ENCODE measurements at places on chromosomes 13 and 19.

- DNase-seq, result no peak
These were observed 244.7 kb downstream of the DCT start for GRCh38 chr13:94234738-94235137.

GRCh38 chr19:47179653-47180310, 49.1 kb downstream of the SAE1 start:
- no peak for DNase-seq

DNA sequence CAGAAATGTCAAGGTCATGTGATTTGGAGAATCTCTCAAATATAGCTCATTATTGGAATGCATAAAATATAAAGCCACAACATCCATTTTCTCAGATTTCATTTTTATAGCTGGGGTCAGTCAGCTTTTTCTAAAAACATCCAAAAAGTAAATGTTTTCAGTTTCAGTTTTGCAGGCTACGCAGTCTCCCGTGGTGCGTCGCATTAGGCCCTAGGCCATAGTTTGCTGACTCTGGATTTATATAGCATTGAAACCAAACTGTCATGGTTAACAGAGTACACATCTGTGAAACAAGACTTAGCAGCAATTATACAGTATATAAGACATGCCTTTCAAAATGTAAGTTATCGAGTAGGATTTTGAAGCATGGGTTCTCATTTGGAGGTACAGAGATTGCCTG, 140.0 kb downstream of the IRS2 start:
- DNase-seq, result no peak

DNA sequence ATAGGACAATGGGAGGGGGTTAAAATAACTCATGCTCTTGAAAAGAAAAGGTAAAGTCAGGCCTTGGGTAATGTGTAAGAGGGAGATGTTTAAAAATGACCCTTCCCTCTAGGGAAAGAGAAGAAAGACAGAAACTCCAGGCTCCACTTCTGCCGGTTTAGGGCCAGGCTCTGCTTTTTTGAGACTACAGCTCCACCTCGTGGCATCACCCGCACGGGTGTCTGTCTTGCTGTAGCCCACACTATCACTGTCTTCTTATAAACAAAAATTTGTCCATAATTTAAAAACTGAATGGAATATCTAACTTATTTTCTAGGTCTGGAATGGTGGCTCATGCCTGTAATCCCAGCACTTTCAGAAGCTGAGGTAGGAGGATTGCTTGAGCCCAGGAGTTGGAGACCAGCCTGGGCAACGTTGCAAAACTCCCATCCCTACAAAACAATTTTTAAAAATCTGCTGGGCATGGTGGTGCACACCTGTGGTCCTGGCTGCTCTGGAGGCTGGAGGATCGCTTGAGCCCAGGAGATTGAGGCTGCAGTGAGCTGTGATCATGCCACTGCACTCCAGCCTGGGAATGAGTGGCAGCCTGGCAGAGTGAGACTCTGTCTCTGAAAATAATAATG, 65.1 kb upstream of the GTF3A start:
- no peak for DNase-seq

DNA sequence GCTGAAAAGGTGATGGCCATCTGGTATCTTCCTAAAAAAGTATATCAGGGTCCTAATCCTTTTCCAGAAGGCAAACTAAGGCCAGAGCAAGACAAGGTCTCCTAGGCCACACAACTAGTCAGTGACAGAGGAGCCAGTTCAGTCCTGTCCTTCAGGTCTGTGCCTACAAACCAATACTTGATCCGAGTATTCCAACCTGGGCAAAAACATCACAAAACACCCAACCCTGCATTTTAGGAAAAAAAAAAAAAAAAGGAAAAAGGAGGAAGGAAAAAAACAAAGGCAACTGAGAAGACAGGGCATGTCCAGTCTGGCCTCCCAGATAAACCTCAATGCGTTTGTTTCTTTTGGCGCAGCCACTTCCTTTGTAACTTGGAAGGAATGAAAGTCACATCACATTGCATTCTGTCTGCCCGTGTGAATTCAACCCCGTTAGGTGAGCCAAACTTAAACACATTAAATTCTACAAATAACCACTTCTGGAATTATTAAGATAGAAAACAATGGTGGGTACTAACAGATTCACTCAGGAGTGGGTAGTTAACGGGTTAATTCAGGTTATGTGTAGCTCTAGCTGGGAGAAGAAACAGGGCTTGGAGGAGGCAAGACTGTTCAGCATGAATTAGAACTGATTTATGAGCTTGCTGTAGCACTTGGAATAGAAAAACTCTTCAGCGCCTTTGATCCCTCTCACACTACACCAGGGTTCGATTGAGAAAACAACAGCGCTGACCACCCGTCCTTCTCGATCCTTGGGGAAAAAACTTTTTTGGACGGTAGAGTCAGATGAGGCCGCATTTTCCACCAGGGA, 43.0 kb upstream of the HNRNPA1L2 start:
- DNase-seq, result no peak

DNA sequence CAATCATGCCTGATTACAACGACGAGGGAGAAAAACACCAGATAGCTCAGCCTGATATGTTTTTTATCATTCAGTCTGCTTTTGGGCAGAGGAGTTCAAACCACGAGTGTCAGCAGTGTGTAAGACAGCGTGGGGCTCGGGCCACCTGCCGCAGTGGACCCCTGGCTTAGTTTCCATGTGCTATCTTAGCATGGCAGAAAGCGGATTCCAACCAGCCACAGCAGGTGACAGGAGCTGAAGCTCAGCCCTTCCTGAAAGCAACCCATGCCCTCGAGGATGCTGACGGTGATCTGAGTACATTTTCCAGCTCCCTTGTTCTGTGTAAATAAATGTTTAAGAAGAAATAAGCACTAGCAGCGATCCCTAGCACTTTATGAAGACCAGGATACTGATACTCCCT, 32.2 kb upstream of the MBNL2 start:
- DNase-seq, result no peak

- DNase-seq, result no peak
These were observed 376.9 kb upstream of the SPRY2 start for GRCh38 chr13:80717776-80718175.

DNA sequence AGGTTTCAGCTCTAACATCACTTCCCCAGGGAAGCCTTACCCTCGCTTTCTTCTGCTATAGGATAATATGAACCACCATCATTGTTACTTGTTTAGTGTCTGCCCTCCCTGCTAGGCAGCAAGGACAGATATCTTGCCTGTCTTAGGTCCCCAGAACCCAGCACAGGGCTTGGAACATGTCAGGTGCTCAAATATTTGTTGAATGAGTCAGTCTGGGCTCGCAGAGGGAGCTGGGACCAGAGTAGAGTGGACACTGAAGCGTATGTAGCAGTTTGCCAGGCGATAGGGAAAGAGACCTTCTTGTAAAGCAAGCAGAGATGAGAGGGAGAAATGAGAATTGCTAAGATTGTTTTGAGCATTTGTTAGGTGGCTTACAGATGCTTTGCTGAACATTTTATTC, 11.7 kb downstream of the BCKDHA start:
- no peak for DNase-seq

- DNase-seq, result peak; percentile 34
These were observed at the start of gene ANKLE1 for GRCh38 chr19:17281391-17282304. TSS of gene ANKLE1 (plus strand) at chr19:17281901. CDS start at chr19:17281921, 20 bp downstream.

DNA sequence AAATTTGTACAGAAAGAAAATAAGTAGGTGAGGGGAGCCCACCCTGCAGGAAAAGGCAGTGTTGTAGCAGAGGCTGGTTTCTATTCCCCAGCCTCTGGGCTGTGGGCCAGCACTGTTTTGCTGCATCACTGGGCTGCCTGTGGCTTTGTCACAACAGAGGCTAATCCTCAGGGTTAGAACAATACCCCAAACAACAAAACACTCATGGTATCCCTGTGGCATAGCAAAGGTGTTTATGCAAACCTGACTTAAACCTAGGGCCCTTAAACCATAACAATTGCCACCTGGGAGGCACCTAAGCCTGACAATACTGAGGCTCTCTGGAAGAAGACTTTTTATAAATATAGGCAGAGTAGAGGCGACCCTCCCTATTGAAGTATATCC, 314.7 kb downstream of the OLFM4 start:
- DNase-seq, result no peak

DNA sequence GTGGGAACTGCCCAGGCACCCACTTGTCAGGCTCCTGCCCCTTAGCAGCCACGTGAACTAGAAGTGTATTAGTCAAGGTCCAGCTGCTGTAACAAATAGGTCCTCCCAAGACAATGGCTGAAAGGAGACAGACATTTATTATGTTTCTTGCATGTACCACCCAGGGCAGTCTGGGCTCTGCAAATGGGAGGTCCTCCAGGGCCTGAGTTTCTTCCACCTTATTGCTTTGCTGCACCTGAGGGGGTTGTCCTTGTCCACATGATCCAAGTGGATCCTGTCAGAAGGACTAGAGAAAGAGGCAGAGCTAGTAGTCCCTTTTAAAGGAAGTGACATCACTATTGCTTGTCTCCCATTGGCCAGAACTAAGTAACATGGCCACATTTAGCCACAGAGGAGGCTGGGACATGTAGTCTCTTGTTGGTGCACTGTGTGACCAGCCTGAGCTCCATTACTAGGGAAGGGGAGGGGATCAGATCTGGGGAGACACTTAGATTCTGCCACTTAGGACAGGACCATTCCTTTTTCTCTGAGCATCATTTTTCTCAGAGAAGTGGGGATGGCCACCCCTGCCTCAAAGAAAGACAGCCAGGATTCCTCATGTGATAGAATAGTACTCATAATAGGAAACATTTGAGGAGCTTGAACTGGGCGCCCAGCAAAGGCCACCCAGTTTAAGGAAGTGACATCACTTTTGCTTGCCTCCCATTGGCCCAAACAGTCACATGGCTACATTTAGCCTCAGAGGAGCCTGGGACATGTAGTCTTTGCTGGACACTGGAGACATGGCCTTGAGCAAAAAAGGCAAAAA, 15.1 kb downstream of the CC2D1A start:
- no peak for DNase-seq

DNA sequence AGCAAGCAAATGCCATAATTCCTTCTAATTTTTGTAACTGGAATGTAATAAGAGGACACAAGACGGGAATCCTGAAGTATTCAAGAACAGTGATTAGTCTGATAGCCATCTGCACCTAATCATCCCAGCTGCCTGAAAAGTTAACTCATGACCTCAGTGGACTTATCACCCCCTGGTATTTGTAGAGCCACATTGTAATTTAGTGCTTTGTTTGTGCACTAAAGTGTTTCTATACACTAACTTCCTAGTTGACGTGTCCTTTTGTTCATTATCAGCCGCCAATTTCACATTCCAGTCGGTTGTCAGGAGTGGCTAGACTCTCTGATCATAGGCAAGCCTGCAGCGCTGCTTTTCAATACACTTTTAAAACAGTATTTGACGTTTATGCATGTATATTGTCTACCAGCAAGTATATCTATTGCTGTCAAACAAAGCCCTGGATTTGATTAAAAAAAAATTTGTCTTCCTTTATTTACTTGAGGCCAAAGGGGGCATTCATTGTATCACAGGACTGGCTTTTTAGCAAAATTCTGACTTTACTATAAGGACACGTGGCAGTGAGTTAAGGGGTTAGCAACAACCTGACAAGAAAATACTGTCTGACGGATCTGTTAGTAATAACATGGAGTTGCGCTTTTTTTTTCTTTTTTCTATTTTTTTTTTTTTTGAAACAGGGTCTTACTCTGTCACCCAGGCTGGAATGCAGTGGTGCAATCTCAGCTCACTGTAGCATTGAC, 10.4 kb upstream of the SOX21 start:
- no peak for DNase-seq

DNA sequence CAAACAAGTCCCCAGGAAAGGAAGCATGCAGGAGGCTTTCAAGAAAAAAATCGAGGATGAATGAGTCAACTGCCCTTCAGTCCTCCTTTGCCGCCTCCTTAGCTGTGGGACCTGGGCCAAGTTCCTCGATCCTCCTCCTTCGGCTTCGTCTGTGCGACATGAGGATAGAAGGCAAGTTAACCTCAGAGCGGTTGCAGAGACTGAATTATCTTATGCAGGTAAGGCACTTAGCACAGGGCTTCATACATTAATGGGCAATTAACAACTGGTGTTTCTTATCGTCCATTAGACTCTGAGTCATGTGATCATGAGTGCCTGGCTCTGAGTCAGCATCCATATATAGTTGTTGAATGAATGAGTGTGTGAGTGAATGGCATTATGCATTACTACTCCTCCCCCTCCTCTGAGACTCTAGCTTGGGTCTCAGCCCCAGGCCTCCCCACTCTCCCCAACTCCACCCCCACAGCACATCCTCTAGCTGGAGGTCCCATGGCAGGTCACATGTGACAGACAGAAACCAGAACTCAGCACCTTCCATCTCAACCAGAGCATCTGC, 1.6 kb upstream of the TTC9B start:
- no peak for DNase-seq

DNA sequence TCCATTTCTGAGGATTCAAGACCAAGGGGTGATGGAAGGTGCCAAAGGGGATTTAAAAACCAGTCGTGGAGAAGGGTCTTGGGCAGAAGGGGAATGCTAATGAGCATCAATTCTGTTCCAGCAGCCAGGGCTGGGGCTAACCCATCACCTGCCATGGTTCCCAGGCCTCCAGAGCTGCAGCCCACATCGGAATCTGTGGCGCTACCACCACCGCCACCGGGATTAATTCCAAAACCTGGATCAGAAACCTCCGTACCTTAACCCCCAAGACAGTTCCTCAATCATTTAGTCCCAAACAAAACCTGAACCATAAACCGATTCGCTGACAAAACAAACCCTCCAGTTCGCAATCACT, 583 bp downstream of the ZNF615 start:
- DNase-seq, result no peak

DNA sequence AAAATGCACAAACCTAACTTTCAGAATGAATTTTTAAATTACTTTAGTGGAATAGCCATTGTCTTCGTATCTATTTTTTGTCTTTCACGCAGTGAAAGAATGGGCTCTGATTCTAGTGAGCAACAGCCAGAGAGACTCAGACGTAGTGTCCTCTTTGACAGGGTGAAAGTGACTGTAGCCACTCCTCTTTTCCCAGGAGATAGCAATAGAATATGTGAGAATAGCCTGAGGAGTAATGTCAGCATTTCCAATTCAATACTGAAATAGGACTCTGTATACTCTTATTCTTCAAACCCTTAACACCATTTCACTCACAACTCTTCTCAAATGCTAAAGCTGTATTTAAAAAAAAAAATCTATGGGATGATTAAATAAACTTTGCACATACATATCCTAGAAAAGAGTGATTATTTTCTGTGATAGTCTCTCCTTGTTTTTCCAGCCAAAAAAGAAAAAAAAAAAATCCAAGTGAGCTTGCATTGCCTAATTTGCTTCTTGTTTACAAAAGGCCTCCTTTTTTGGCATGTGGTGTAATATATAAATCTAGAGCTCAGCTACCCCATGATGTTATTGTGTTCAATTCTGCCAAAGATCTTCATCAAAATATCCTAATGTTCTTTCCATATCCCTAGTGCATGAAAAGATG, 626.1 kb upstream of the SLITRK6 start:
- DNase-seq, result no peak

DNA sequence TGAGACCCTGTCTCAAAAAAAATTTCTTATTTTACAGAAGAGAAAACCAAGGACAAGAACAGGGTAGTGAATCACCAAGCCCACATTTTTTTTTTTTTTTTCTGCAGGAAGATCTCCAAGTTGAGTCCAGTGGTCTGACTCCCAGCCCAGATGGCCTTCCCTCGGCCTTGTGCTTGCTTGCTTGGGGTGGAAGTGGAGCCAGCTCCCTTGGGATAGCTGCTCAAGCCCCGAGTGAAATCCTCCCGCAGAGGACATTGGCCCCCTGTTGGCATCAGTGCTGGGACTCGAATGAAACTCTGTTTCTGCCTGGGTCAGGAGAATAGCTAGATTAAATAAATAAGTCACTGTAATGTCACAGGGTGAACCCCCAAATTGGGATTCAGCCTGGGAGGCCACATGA, 9.4 kb upstream of the NUP62 start:
- no peak for DNase-seq

GRCh38 chr13:50420718-50421472, 405.7 kb downstream of the KCNRG start:
- no peak for DNase-seq

GRCh38 chr19:18140473-18140872, 12.5 kb upstream of the PIK3R2 start:
- DNase-seq, result no peak

All from stimulated activated CD4-positive, alpha-beta T cell treated with anti-CD3 and anti-CD28 coated beads, TNF-alpha, amount 100 ng/mL, for 1 hour (primary cell).